Activated CD4-positive, alpha-beta T cell treated with anti-CD3 and anti-CD28 coated beads, Interleukin-2, amount 10 ng/mL, durations not matched to agents 7 days and 5 days (primary cell): ENCODE measurements at places on chromosomes 12 and 14.

- H3K4me3 ChIP-seq: no peak overlapping the region
- no peaks in the 10 kb centered on the region for H3K27me3 ChIP-seq
- peak; percentile 7 for DNase-seq
- peaks cover 28% of the 10 kb centered on the region for H3K4me1 ChIP-seq
- no peak overlapping the region for H3K27ac ChIP-seq
- peaks cover 51% of the 10 kb centered on the region for H3K36me3 ChIP-seq
Observed at GRCh38 chr14:73014105-73014504, 12.8 kb downstream of the ZFYVE1 start.

DNA sequence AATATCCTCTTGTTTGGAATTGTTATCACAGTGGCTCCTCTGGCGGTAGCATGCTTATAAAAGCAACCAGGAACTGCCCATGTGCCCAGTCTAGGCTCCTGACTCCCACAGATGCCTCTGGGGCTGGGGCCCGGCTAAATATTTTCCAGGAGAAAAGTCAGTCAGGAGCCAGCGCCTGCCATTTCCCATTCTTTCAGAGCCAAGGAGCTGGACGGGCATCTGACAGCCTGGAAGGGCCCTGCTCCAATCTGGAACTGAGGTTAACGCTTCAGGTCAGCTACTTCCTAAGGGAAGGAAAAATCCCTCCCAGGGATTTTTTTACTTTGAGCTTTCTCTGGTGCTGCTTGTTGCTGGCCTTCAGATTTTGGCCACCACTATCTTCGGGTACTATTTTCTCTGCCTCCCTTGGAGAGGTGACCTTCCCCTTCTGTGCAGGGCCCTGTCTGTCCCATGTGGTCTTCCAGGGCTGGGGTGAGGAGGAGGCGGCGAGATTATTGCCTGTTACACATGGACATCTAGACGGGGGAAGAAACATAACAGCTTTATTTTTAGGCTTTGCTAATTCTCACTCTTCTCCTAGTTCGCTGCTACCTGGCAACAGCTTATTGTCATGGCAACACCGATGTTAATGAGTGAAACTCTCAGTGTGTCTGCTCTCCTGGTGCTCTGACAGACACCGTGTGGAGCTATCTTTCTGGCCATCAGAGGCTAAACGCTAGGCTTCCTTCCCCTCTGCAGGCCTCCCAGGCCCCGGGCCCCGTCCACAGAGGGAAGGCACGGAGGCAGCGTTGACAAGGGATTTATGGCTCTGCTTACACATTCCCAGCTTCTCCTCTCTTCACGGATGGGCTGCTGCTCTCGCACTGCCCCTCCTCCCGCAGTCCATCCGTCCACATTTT lies 160.4 kb downstream of the CACNA1C start:
- no peak overlapping the region for H3K27ac ChIP-seq
- DNase-seq: no peak
- H3K4me1 ChIP-seq: no peaks in the 10 kb centered on the region
- no peak overlapping the region for H3K4me3 ChIP-seq

DNA sequence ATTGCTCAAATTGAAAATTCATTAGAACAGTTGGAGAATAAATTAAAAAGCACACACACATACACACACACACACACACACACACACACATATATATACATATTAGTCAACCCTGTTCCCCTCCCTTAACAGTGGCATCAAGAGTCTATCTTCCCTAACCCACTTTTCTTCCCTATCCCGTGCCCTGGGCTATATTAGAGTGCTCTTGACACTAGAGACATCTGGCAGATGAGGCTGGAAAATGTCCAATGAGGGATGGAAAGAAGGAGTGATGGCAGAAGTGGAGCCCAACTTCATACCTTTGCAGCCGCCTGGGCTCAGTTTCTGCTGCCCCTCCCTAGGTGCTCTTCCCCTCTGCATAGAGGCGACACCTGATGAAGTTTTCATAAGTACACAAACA lies 172.4 kb upstream of the NUDT4 start:
- peaks cover 5% of the 10 kb centered on the region for H3K27me3 ChIP-seq
- H3K4me1 ChIP-seq: no peaks in the 10 kb centered on the region
- no peaks in the 10 kb centered on the region for H3K36me3 ChIP-seq
- H3K27ac ChIP-seq: no peak overlapping the region
- no peak overlapping the region for H3K4me3 ChIP-seq

- peaks cover 3% of the 10 kb centered on the region for H3K36me3 ChIP-seq
- H3K27me3 ChIP-seq: no peaks in the 10 kb centered on the region
- H3K4me3 ChIP-seq: no peak overlapping the region
- H3K27ac ChIP-seq: no peak overlapping the region
Observed at GRCh38 chr12:7994731-7995205, 37.7 kb upstream of the FOXJ2 start.

- H3K4me1 ChIP-seq: peaks cover 8% of the 10 kb centered on the region
- no peak overlapping the region for H3K4me3 ChIP-seq
- no peaks in the 10 kb centered on the region for H3K36me3 ChIP-seq
- no peak for DNase-seq
Observed at GRCh38 chr12:124592481-124593160, 25.2 kb upstream of the NCOR2 start.

- H3K36me3 ChIP-seq: no peaks in the 10 kb centered on the region
- H3K4me1 ChIP-seq: peaks cover 6% of the 10 kb centered on the region
- no peak overlapping the region for H3K27ac ChIP-seq
Observed at GRCh38 chr12:107480836-107481608, 204.6 kb upstream of the PWP1 start.

DNA sequence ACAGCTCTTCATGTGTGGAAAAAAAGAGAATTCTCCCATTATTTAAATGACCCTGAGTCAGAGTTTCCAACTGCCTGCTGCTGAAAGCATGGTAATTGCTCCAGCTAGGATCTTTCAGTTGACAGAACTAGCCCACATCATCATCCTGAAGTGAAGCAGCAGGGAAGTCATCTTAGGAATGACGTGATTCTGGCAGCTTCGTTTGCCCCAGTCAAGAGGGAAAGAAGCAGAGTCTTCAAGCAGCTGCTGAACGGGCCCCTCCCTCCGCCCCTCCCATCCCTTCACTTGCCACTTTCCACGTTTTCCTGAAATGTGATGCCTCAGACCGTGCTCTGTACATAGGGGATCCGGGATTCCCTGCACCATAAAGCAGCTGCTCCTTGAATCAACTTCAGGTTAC lies 455.0 kb upstream of the TMEM132C start:
- no peaks in the 10 kb centered on the region for H3K36me3 ChIP-seq
- no peak for DNase-seq
- no peaks in the 10 kb centered on the region for H3K27me3 ChIP-seq
- no peak overlapping the region for H3K27ac ChIP-seq

GRCh38 chr14:39431416-39432178 lies 636 bp downstream of the FBXO33 start:
- peaks cover 37% of the 10 kb centered on the region for H3K4me1 ChIP-seq
- H3K4me3 ChIP-seq: peak overlapping the region; percentile 96
- H3K27ac ChIP-seq: peak overlapping the region; percentile 100
- peak; percentile 55 for DNase-seq
- H3K36me3 ChIP-seq: peaks cover 7% of the 10 kb centered on the region
- no peaks in the 10 kb centered on the region for H3K27me3 ChIP-seq

- H3K4me3 ChIP-seq: no peak overlapping the region
- H3K27ac ChIP-seq: peak overlapping the region; percentile 62
- no peaks in the 10 kb centered on the region for H3K27me3 ChIP-seq
- H3K36me3 ChIP-seq: peaks cover 60% of the 10 kb centered on the region
- H3K4me1 ChIP-seq: peaks cover 58% of the 10 kb centered on the region
Observed at GRCh38 chr12:108616941-108617858, 16.5 kb downstream of the SELPLG start.

DNA sequence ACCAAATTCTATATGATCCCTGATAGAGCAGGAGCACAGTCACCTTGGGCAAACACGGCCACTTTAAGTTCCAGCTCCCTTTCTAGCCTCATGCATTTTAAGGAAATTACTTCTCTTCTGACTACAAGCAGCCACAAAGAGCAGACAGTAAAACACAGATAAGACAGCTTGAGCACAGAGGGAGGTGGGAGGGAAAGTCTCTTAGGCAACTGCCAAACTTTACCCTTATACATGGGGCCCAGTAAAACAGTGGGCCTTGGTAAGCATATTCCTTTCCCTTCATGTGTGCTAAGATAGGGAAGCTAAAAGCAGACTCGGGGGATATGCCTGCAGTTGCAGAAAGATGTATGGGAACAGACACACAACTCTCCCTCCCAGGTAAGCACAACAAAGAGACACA lies 235.9 kb downstream of the CPNE8 start:
- no peaks in the 10 kb centered on the region for H3K27me3 ChIP-seq
- no peak overlapping the region for H3K4me3 ChIP-seq
- no peak overlapping the region for H3K27ac ChIP-seq
- H3K4me1 ChIP-seq: no peaks in the 10 kb centered on the region

- no peaks in the 10 kb centered on the region for H3K27me3 ChIP-seq
- H3K36me3 ChIP-seq: peaks cover 13% of the 10 kb centered on the region
- no peak for DNase-seq
- peak overlapping the region; percentile 9 for H3K27ac ChIP-seq
Observed at GRCh38 chr12:124402248-124403066, 107.6 kb downstream of the RFLNA start.

DNA sequence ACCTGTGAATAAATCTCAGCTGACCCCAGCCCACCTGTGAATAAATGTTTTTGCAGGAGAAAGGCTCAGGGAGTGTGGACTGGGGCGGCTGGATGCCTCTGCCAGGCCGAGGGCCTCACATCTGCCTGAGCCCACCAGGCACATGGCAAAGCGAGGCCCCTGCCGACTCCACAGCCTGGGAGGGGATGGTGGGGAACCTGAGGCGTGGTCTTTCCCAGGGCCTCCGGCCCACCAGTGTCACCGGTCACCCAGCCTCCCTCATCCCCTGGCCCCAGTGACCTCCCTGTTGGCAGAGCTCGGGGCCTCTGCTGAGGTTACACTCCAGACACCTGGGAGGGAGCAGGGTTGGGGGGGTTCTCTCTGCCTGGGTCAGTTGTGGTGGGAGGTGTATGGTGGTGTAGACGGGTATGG lies 8.2 kb downstream of the NOC4L start:
- H3K27ac ChIP-seq: no peak overlapping the region
- H3K4me3 ChIP-seq: no peak overlapping the region
- H3K27me3 ChIP-seq: no peaks in the 10 kb centered on the region

DNA sequence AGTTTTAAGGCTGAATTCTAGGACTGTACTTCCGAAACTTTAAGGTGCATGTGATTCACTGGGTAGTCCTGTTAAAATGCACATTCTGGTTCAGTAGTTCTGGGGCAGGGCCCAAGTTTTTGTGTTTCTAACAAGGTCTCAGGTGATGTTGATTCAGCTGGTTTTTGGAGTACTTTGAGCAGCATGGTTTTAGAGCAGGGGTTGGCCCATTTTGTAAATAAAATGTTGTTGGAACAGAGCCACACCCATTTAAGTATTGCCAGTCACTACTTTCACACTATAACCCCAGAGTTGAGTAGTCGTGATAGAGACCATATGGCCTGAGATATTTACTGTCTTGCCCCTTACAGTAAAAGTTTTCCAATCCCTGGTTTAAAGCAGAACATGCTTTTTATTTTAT lies 111.3 kb downstream of the SYNE2 start:
- H3K27ac ChIP-seq: no peak overlapping the region
- H3K4me3 ChIP-seq: no peak overlapping the region
- peaks cover 28% of the 10 kb centered on the region for H3K36me3 ChIP-seq
- DNase-seq: no peak
- H3K27me3 ChIP-seq: no peaks in the 10 kb centered on the region

DNA sequence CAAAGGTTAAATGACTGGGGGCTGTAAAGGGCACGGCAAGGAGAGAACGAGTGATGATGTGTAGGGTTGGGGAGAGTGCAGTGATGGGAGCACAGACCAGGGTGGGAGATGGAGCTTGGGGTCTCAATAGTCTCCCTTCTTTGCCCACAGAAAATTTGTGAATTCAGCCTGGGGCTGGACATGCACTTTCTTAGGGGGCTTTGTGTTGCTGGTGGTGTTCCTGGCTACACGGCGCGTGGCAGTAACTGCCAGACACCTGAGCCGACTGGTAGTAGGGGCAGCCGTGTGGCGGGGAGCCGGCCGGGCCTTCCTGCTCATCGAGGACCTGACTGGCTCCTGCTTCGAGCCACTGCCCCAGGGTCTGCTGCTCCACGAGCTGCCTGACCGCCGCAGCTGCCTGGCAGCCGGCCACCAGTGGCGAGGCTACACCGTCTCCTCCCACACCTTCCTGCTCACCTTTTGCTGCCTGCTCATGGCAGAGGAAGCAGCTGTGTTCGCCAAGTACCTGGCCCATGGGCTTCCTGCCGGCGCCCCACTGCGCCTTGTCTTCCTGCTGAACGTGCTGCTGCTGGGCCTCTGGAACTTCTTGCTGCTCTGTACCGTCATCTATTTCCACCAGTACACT lies 1.7 kb downstream of the FITM1 start:
- H3K27ac ChIP-seq: peak overlapping the region; percentile 85
- peaks cover 8% of the 10 kb centered on the region for H3K36me3 ChIP-seq
- no peak for DNase-seq
- no peak overlapping the region for H3K4me3 ChIP-seq
- H3K4me1 ChIP-seq: peaks cover 34% of the 10 kb centered on the region

- no peak overlapping the region for H3K27ac ChIP-seq
- peaks cover 7% of the 10 kb centered on the region for H3K36me3 ChIP-seq
- H3K27me3 ChIP-seq: no peaks in the 10 kb centered on the region
- no peak overlapping the region for H3K4me3 ChIP-seq
Observed at GRCh38 chr14:68879841-68880575, 87.1 kb upstream of the ZFP36L1 start.

DNA sequence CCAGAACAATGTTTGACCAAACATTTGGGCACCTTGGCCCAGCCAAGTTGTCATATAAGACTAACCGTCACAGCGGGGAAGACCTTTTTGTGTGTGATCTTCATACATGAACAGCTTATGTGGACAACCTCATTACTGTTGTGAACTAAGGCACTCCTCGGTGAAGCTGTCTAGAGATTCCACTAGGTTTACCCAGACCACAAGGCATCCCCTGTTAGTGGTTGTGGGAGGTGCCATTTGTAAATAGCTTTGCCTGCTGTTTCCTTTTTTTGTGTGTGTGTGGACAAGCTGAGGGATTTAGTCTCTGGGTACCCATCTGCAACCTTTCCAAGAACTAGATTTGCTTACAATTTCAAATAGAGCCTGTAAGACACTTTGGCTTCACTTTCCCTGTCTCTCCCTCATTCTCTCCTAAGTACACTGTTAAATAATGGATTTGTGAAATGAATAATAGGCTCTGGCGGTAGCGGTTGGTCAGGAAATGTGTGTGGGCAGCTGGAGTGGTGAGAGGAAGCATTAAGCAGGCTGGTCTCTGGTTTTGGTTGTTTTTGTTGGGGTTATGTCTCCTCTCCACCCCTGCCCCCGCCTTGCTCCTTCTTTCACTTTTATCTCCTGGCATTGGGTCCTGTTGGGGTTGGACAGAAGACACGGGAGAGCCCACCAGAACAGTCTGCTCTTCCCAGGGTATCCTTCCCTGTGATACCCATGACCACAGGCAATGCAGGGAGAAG lies 727.6 kb downstream of the VRK1 start:
- peaks cover 13% of the 10 kb centered on the region for H3K4me1 ChIP-seq
- H3K27ac ChIP-seq: peak overlapping the region; percentile 37
- no peaks in the 10 kb centered on the region for H3K36me3 ChIP-seq
- no peak for DNase-seq
- no peaks in the 10 kb centered on the region for H3K27me3 ChIP-seq
- H3K4me3 ChIP-seq: no peak overlapping the region
